NCI-H2081 (cell line): ENCODE measurements at places on chromosomes 11 and 22.
A peak's percentile ranks its signal among the peaks of the same experiment; 100 is the strongest.

DNA sequence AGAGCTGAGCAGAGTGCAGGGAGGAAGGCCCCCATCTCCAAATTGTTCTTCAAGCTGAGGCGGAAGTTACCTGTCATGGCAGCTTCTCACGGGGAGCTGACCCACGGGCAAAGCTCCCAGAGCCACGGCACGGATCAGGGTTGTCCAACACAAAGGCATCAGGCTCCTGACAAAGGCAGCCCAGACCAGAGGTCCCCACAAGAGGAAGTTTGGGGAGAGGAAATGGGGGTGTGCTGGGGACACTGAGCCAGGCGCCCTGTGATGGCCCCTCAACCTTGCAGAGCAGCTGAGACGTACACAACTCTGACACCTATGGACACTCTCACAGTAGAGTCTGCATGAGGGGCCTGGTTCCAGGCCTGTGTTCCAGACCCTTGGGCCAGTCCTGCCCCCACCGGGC is 95.6 kb downstream of the CTTN start:
- no peak for DNase-seq

- DNase-seq, result no peak
Observed at GRCh38 chr11:22554221-22554620, 71.4 kb downstream of the FANCF start.

- no peak for DNase-seq
Observed at GRCh38 chr22:46758121-46758520, 4.3 kb upstream of the TBC1D22A start.

GRCh38 chr11:72075109-72075508 is 5.2 kb downstream of the NUMA1 start:
- DNase-seq, result no peak

DNA sequence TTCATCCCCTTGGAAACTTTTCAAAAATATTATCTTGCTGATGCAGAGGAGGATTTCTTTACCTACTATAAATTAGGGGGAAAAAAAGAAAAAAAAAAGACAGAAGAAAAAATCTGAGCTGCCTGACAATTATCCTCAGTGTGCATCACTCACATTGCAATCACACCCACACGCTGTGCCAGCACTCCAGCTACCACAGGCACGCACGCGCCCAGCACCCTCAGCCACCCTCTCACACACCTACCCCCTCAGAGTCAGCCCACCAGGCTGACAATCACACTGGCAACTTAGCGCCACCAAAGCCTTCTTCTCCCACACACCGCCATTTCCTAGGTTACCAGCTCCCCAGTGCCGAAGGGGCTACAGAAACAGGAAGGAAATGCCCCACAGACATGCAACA is 236.1 kb downstream of the KCNA4 start:
- DNase-seq, result peak; percentile 20

GRCh38 chr11:130174642-130175041 is 15.1 kb downstream of the ST14 start:
- no peak for DNase-seq

DNA sequence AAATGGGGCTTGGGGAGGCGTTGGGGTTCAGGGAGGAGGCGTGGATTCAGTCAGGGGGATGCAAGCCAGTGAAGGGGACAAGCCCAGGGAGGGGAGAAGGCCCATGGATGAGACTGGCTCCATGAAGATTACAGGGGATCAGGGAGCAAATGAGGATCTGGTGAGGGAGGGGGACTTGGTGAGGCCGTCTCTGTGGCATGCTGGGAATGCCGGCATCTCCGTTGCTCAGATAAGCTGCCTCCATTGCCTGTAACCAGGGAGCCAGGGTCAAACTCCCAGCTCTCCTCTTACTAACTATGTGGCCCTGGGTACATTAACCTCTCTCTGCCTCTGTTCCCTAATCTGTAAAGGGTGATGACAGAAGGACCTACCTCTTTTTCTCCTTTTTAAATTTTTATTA is 38.7 kb downstream of the TPBGL start:
- no peak for DNase-seq

DNA sequence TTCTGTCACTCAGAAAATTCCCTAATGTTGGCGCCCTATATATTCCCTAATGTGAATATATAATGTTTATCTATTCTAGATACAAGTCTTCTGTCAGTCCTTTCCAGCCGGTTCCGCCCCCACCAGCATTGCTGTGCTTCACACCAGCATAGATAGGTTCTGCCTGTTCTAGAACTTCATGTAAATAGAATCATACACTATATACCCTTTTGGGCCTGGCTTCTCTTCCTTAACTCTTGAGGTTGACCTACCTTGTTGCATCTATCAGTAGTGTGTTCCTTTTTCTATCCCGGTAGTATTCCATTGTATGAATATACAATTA is 34.6 kb downstream of the OTOG start:
- no peak for DNase-seq

GRCh38 chr11:122900587-122901202 is 18.1 kb downstream of the JHY start:
- peak; percentile 87 for DNase-seq

- DNase-seq, result no peak
Observed at GRCh38 chr11:86983021-86983488, 27.9 kb upstream of the FZD4 start.

GRCh38 chr11:5272395-5273017 is 2.8 kb upstream of the HBE1 start:
- DNase-seq, result no peak

GRCh38 chr11:31641477-31642062 is 132.0 kb downstream of the ELP4 start:
- peak; percentile 68 for DNase-seq

DNA sequence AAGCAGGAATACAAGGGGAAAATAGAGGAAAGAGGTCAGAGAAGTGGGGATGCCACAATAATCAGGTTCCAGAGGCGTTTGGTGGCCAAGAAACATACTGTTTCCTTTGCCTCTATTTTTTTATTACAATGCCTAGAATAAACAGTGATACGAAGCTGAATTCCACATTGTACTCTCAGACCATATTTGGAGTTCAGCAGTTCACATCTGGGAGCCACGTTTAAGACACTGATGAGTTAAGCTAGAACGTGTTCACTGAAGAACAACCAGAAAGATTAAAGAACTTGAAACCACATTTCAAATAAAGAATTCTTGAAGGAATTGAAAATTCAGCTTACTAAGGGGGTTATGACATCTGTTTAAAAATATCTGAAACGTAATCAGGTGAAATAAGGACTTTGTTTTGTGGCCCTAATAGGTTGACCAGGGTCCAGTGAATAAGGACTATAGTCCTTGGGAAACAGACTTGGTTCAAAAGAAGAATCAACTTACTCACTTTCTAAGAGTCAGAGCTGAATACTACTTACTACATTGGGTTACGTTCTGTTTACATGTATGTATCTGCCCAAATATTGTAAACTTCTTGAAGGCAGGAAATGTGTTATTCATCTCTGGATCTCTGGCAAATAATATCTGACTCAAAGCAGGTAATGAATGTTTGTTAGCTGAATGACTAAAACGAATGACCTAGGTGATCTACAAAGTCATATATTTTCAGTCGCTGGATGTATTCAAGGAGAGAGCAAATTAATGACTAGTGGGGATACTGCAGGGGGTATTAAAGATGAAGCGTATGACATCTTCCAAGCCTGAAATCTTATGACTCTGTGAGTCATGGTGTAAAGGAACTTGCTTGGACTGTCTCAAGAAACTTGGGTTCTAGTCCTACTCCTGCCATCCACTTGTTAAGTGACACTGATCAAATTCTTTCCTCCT is 247.0 kb upstream of the NARS2 start:
- DNase-seq, result no peak

GRCh38 chr11:30772908-30773307 is 186.8 kb upstream of the MPPED2 start:
- DNase-seq, result no peak

DNA sequence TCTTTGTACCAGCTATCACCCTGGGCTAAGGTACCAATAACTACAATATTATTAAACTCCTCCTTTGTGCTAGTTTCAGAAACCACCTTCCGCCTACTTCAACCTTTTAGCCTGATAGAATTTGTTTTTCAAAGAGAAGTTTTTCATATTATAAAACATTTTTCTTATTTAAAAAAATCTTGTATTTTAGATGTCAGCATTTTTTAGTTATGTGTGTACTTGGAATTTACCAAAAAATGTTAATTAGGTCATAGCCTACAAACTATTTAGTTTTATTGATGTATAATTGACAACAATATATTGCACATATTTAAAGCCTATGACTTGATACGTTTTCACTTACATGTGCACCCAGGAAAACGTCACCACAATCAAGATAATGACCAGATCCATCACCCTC is 1097.6 kb downstream of the JRKL start:
- DNase-seq, result no peak

- DNase-seq, result no peak
Observed at GRCh38 chr11:11993839-11994238, 14.6 kb downstream of the DKK3 start.

DNA sequence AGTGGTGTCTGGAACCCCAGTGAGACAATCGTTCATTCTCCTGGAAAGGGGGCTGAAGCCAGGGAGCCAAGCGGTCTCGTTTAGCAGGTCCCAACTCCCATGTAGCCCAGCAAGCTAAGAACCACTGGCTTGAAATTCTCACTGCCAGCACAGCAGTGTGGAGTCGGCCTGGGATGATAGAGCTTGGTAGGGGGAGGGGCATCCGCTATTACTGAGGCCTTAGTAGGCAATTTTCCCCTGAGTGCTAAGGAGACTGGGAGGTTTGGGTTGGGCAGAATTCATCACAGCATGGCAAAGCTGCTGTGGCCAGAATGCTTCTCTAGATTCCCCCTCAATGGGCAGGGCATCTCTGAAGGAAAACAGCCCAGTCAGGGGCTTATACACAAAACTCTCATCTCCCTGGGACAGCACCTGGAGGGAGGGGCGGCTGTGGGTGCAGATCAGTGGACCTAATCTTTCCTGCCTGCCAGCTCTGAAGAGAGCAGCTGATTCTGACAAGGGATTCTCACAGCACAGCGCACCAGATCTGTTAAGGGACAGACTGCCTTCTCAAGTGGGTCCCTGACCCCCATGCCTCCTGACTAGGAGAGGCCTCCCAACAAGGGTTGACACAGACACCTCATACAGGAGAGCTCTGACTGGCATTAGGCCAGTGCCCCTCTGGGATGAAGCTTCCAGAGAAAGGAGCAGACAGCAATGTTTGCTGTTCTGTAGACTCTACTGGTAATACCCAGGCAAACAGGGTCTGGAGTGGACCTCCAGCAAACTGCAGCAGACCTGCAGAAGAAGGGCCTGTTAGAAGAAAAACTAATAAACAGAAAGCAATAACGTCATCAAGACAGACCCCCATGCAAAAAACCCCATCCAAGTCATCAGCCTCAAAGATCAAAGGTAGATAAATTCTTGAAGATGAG is 14.8 kb downstream of the OR52M1 start:
- no peak for DNase-seq

DNA sequence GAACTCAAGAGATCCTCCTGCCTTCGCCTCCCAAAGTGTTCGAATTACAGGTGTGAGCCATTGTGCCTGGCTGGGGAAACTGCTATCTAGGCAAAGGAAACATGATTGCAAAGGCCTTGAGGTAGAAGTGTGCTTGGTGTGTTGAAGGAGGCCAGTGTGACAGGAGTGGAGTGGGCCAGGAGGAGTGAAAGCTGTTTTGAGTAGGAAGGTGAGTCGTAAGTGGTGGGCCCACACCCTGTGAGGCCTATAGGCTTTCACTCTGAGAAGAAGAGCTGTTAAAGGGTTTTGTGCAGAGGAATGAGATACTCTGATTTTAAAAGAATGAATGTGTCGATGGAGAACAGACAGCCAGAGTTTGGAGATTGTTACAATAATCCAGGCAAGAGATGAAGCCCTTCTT is 43.4 kb downstream of the WEE1 start:
- no peak for DNase-seq

- no peak for DNase-seq
Observed at GRCh38 chr11:73152861-73153483, 10.9 kb upstream of the FCHSD2 start.

DNA sequence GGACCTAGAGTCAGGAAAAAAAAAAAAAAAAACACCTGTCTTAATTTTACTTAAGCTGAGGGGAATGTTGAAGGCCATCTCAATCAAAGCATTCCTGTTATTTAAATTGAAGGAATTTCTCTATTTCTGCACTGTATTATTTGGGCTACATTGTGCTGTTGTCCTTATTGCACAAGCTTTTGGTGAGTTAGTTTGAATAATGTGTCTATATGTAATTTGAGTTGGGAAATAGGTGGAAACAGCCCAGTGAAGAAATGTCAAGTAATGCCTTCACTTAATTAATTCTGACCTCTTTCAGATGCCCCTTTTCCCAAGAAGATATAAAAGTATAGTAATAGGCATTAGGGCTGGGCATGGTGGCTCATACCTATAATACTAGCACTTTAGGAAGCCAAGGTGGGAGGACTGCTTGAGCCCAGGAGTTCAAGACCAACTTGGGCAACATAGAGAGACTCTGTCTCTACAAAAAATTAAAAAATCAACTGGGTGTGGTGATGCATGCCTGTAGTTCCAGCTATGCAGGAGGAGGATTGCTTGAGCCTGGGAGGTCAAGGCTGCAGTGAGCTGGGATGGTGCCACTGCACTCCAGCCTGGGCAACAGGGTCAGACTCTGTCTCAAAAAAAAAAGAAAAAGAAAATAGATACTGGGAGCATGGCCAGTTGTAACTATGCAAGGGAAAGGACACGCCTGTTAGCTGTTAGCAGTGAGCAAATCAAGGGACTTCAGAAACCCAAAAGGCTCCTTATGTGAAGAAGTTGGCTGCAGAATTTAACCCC is 34.9 kb downstream of the OR10A6 start:
- DNase-seq, result no peak

- peak; percentile 12 for DNase-seq
Observed at GRCh38 chr11:82906236-82906635, 4.7 kb downstream of the DDIAS start.

GRCh38 chr11:4926608-4927007 is 2.5 kb upstream of the OR51G1 start:
- DNase-seq, result no peak
